ENCODE measurements at places on chromosomes 12 and 14. TPM values are rescaled to one million over a fixed set of nuclear protein-coding genes. Genes with fewer than 3 reads are reported as not detected.

- H3K4me1 ChIP-seq: peaks cover 26% of the 10 kb centered on the region
- peaks cover 9% of the 10 kb centered on the region for H3K36me3 ChIP-seq
- H3K27ac ChIP-seq: no peak overlapping the region
- DNase-seq: no peak
Observed at GRCh38 chr14:60707858-60708257, 16.3 kb downstream of the SIX4 start.

Gene ASCL1
- total RNA-seq: not detected

Gene NELL2
- 207 TPM for total RNA-seq

DNA sequence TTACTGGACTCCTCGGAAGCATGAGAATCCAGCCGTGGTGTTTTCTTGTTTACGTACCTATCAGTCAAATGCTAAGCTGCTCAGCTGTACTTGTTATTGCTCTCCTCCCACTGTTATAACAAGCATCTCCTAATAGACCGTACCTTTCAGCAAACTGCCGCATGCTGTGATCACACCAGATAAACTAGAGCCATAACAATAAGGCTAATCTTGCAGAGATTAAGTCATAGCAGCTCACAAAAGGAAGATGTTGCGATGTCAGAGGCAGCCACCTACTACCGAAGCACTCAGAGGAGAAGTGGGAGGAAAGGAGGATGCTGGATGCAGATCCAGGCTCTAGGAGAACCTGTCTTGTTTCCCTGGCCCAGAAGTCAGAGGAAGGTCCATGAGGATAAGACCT lies 196.0 kb downstream of the GALC start:
- H3K36me3 ChIP-seq: no peaks in the 10 kb centered on the region
- no peak for DNase-seq
- no peaks in the 10 kb centered on the region for H3K27me3 ChIP-seq
- no peak overlapping the region for H3K27ac ChIP-seq
- H3K4me1 ChIP-seq: peaks cover 24% of the 10 kb centered on the region

DNA sequence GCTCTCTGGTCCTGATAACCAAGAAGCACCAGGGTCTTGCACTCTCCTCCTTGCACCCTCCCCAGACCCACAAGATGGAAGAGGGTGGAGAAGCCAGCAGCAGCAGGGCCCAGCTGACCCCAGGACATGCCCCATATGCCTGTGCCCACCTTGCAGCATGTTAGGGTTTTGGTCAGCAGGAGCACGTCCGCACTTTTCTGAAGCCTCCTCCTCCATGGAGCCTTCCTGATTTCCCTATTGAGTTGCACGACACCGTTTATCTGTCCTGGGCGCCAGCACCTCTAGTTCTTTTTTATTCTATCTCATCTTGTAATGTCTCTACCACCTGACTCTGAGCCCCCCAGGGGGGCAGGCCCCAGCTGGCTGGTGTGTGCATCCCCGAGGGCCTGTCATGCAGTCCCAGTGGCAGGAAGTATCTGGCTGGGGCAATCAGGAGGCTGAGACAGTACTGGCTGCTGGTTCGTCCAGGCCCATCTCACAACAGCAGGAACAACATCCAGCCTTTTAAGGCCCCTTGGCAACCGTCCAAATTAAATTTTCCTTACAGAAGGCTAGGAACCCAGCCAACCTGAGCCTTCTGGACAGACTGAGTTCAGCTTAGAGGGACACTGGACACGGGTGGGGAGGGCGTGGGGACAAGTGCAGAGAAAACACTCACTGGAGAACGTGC lies 39.6 kb downstream of the CCDC85C start:
- no peaks in the 10 kb centered on the region for H3K36me3 ChIP-seq
- no peaks in the 10 kb centered on the region for H3K27me3 ChIP-seq
- H3K4me1 ChIP-seq: peaks cover 54% of the 10 kb centered on the region
- no peak overlapping the region for H3K27ac ChIP-seq
- DNase-seq: no peak

DNA sequence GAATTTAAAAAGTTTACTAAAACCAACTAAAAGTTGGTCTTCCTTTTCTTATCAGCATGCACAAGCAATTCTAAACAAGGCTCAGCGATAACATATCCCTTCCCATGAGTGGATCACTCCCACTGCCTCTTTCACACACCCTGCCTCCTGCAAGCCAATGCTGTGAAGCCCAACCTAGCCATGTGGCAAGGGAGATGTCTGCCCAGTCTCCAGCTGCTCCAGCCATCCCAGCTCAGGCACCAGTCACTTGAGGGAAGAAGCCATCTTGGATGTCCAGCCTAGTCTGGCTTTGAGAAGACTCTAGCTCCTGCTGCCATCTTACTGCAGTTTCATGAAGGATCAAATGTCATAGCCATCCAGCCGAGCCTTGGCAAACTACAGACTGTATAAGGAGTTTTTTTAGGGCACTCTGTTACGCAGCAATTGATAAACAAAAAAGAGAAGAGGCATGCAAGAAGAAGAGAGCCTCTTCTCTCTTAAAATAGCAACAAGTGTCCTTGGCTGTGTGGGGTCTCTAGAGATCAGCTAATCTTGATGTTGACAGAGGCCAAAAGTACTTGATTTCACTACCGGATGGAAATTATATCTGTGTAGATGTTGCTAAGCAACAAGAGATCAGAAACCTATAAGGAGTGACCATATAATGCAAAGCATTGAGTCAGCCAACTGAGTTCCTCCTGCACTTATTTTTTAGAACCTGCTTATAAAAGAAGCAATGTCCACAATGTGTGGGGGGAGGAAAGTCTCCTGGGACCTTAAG lies 108.9 kb downstream of the PTCSC3 start:
- peak overlapping the region; percentile 67 for H3K4me3 ChIP-seq
- DNase-seq: peak; percentile 99
- H3K27ac ChIP-seq: peak overlapping the region; percentile 95
- H3K4me1 ChIP-seq: peaks cover 91% of the 10 kb centered on the region
- H3K36me3 ChIP-seq: peaks cover 6% of the 10 kb centered on the region
- no peaks in the 10 kb centered on the region for H3K27me3 ChIP-seq
